Amniotic stem cell (primary cell): ENCODE measurements at places on chromosomes 1 and 21.

GRCh38 chr21:15210235-15210678 lies 145.5 kb upstream of the NRIP1 start:
- no peak for DNase-seq

DNA sequence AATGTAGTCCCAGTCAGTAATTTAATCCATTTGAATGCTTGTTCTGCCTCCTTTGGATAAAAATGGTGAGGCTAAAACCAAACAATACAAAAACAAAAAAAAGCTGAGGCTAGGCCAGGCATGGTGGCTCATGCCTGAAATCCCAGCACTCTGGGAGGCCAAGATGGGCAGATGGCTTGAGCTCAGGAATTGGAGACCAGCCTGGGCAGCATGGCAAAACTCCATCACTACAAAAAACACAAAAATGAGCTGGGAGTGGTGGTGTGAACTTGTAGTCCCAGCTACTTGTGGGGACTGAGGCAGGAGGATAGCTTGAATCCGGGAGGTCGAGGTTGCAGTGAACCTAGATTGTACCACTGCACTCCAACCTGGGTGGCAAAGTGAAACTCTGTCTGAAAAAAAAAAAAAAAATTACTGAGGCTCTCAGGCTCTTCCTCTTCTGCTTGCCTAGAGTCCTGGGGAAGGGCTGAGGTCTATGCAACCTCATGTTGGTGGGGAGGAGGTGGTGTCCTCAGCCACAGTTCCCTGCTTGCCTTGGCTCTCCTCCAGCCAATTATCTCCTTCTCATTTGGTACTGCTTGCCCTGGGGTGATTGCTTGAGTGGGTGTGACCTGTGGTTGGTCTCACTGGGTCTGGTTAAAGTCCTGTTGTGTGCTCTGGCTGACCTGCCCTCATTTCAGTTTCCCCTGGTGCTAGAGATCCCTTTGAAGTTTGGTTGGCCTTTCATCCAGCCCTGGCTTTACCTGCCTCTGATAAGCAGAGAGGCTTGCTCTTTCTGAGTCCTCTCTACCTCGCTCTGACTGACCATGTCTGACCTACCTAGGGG lies 20.9 kb downstream of the S1PR1 start:
- DNase-seq: no peak

GRCh38 chr21:43643193-43643592 lies 16.1 kb downstream of the HSF2BP start:
- DNase-seq: no peak

DNA sequence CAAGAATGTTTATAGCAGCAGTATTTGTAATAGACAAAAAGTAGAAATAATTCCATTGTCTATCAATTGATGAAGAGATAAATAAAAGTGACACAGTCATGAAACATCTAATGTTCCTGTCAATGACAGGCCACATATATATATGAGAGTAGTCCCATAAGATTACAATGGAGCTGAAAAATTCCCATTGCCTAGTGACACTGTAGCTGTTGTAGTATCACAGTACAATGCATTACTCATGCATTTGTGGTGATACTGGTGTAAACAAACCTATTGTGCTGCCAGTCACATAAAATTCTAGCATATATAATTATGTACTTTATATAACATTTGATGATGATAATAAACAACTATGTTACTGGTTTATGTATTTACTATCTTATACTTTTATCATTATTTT lies 141.9 kb upstream of the LYPLAL1 start:
- DNase-seq: no peak

DNA sequence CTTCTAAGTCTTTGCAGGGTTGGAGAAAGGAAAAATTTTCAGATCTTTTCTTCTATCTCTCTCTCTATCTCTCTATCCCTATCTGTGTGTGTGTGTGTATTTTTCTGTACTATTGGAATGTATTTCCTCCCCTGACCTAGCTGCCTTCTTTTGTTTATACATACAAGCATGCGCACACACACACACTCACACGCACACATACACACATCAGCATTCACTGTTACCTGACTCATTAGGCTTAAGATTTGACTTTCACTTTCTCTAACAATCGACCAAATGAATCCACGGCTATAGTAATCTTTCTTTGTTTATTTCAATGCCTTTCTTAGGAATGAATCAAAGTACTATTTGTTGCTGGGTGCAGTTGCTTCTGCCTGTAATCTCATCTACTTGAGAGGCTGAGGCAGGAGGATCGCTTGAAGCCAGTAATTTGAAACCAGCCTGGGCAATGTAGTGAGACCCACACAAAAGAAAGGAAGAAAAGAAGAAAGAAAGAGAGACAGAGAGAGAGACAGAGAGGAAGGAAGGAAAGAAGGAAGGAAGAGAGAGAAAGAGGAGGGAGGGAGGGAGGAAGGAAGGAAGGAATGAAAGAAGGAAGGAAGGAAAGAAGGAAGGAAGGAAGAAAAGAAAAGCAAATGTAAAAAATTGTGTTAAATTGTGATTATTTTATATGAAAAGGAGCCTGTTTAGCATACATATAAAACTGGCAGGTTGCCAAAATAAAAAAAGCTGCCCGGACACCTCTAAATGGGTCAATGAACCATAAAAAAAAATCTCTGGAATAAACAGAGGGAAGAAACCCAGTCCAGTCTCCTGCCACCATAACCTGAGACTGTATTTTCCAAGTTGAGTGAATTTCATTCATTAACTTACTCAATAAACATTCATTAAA lies 206.8 kb downstream of the ZNF326 start:
- no peak for DNase-seq

GRCh38 chr21:33411949-33412430 lies 8.8 kb downstream of the IFNGR2 start:
- DNase-seq: no peak

- DNase-seq: no peak
Observed at GRCh38 chr1:202562444-202563060, 147.7 kb downstream of the SYT2 start.

GRCh38 chr1:6889875-6890480 lies 104.7 kb downstream of the CAMTA1 start:
- DNase-seq: no peak

GRCh38 chr1:162982364-162982763 lies 86.8 kb upstream of the RGS4 start:
- no peak for DNase-seq

GRCh38 chr1:54013393-54014008 lies 4.5 kb downstream of the LDLRAD1 start:
- no peak for DNase-seq

DNA sequence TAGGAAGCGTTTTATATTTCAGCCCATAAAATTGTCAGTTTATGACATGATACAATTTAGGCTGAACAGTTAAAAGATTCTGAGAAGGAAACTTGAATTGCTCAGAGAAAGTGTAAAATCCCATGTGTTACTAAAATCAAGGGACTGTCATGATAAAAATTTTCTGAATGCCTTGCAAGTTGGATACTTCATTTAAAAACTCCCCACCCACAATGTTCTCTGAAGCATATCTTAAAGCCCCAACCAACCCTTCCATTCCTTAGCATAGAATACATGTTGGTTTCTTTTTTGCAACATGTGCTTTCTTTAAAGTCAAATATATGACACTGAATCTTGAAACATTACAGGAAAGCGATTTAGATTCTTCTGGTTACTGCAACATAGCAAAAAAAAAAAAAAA lies 97.4 kb downstream of the MRPL39 start:
- no peak for DNase-seq

DNA sequence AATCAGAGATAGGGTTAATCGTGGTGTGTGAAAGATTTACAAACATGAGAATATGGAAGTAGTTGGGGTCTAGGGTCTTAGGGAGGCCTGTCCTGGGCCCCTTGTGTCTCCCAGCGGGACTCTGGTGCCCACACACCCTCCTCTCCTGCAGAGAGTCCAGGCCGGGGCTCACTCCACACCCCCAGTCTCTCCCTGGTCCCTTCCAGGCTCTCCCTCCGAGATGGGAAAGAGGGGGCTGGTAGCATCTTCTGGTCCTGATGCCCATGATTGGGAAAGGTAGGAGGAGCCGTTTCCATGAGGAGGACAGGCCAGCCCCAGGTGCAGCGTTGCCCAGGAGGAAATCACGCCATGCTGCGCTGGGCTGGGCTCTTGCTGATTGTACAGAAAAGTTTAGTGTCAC lies 26.6 kb downstream of the PCNT start:
- no peak for DNase-seq

DNA sequence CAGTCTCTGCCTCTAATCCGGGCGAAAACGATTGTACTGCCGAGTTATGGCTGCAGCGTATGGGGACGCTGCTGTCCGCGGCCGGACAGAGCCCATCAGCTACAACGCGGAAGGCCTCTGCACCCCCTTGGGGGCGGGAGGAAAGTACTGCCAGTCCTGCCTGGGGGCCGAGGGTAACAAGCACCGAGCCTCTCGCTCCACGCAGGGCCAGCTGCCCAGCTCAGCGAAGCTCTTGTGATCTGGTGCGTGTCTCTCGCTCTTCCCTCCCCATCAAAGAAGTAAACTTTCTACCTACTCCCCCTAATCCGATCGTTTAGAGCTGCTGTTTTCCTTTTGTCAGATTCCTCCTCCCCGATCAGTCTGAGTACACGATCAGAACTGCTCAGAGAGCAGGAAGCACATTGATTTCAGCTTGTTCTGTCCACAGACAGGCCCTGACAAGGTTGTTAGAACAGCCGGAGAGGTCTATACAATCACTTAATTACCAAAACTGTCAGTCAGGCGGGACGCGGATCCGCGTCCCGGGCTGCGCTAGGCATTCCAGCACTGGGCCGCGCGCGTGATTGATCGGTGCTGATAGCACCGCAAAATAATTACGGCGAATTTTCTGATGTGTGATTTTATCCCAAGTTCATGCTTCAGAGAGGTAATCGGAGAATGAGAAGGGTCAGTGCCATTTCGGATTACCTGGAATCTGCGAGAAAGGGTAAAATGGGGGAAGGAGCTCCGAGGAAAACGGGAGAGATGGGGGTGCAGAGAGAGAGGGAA lies 8.7 kb upstream of the BARHL2 start:
- no peak for DNase-seq

GRCh38 chr21:42302794-42303193 lies 12.4 kb downstream of the TFF3 start:
- DNase-seq: no peak

DNA sequence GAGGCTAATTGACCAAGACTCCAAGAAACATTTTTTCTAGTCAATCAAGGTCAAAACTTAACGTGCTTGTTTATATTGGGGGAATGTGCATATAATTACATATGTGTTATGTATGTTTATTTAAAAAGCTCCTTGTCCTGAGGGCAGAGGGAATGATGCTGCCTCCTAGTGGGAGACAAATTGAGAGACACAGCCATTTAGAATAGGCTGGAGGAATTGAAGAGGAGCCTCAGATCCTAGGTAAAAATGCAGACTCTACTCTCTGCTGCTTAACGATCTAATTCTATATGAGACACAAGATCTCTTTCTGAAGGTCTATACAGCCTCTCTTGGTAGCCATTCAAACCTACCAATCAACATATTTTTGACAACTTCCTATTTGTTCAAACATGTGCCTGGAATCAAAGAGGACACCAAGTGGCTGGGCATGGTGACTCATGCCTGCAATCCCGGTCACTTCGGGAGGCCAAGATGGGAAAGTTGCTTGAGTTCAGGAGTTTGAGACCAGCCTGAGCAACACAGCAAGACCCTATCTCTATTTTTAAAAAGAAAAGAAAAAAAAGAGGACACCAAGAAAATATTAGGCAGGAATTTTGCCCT lies 136.6 kb upstream of the ZNF648 start:
- DNase-seq: no peak

- no peak for DNase-seq
Observed at GRCh38 chr1:86289746-86290145, 106.4 kb downstream of the ODF2L start.

GRCh38 chr1:117161887-117162286 lies 40.3 kb upstream of the TRIM45 start:
- DNase-seq: no peak

- DNase-seq: no peak
Observed at GRCh38 chr1:109874445-109874844, 36.2 kb upstream of the CSF1 start.

- DNase-seq: no peak
Observed at GRCh38 chr1:45282351-45282750, 44.3 kb upstream of the HPDL start.

- no peak for DNase-seq
Observed at GRCh38 chr21:24693779-24694178, 913.5 kb downstream of the MRPL39 start.

DNA sequence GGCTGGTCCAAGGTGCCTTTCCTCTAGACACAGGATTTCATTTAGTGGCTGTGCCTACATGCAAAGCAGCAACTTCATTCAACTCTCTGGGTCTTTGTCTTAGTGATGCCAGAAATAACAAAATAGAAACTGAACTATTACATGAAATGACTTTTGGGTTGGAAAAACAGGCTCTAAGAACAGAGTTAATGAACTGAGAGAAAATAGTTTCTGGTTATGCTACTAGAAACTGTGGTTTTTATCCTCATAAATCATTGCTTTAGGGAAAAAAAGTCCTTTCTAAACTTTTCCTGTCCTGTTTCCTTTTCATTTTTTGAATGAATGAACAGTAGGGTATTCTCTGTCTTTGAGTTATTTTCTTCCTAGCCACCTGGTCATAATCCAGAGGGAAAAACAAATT lies 424.0 kb downstream of the KIF26B start:
- no peak for DNase-seq
